T follicular helper cell (primary cell): ENCODE measurements at places on chromosomes 16 and 17.

DNA sequence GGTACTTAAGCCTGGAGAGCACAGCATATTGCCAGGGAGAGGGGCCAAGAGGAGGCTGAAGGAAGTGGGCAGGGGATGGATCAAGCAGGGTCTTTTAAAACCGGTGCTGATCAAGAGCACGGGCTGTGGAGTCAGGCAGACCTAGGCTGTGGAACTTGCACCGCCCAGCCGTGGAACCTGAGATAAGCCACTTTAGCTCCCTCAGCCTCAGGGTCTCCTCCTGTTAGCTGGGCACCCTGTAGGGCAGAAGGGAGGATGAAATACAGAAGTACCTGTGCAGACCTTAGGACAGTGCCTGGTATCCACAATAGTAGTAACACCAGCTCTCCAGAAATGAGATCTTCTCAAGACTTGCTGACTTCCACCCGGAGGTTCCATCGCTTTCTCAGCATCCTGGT is 9.3 kb downstream of the ODAD4 start:
- no peak for DNase-seq

- no peak for DNase-seq
Observed at GRCh38 chr16:77885571-77886295, 97.4 kb downstream of the VAT1L start.

GRCh38 chr16:19854543-19854876 is 30.1 kb downstream of the GPRC5B start:
- DNase-seq: no peak

DNA sequence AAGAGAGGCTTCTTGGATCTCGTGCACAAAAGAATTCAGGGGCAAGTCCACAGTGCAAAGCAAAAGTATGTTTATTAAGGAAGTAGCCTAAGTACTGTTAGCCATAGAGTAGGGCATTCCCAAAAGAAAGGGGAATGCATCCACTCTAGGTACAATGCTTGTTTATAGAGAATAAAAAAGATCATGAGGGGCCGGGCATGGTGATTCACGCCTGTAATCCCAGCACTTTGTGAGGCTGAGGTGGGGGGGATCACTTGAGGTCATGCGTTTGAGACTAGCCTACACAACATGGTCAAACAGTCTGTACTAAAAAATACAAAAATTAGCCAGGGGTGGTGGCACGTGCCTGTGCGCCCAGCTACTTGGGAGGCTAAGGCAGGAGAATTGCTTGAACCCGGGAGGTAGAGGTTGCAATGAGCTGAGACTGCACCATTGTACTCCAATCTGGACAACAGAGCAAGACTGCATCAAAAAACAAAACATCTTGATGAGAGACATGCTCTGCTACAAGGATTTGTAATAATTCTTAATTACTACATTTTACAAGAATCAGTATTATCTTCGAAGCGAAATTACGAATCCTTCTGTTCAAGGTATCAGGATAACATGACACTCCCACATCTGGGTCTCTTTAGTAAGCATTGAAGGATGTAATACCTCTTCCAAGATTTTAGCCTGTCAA is 191.6 kb downstream of the CPPED1 start:
- no peak for DNase-seq

- no peak for DNase-seq
Observed at GRCh38 chr16:1036726-1037393, 35.7 kb upstream of the SSTR5 start.

DNA sequence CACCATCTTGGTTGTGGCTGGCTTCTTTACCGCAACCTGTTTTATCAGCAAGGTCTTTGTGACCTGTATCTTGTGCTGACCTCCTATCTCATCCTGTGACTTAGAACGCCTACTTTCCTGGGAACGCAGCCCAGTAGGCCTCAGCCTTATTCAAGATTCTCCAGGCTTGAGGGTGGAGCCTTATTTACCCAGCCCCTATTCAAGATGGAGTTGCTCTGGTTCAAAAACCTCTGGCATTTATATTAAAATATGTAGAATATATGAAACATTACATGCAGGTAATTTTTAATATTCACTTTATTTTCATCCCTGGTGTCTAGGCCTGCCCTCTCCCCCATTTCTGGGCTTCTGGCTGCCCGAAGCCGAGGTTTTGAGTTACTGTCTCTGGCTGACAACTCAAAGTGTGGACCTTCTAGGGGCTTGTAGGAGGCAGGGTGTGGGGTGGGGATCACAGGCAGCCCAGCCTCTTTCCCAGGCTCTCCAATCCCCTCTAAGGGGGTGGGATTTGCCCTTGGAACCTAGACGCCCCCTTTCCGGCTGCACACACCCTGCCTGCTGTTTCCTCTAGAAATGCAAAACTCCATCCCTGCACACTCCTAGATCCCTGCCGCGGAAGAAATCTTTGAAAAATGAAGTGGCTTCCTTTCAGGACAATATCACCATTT is 152.0 kb downstream of the KCNJ12 start:
- DNase-seq: no peak

DNA sequence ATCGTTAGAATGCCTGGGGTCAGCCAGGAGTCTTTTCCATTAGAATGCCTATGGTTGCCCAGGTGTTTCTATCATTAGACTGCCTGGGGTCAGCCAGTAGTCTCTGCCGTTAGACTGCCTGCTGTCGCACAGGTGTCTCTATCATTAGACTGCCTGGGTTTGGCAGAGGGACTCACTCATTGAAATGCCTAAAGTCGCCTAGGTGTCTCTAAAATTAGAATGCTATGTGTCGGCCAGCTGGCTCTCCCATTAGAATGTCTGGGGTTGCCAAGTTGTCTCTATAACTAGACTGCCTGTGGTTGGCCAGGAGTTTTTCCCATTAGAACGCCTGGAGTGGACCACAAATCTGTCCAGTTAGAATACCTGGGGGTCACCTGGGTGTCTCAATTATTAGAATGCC is 2266.5 kb downstream of the TP53TG3F start:
- DNase-seq: no peak

- DNase-seq: no peak
Observed at GRCh38 chr17:8138374-8138671, 13.9 kb downstream of the PER1 start.

GRCh38 chr16:62060089-62060488 is 23.9 kb upstream of the CDH8 start:
- no peak for DNase-seq

- no peak for DNase-seq
Observed at GRCh38 chr17:77285594-77286390, 145.0 kb downstream of the SEC14L1 start.

- DNase-seq: no peak
Observed at GRCh38 chr17:32116937-32117336, 25.4 kb upstream of the RHOT1 start.

GRCh38 chr16:57069053-57069452 is 23.3 kb upstream of the CPNE2 start:
- no peak for DNase-seq

- DNase-seq: no peak
Observed at GRCh38 chr16:24085666-24086065, 170.5 kb upstream of the CACNG3 start.

DNA sequence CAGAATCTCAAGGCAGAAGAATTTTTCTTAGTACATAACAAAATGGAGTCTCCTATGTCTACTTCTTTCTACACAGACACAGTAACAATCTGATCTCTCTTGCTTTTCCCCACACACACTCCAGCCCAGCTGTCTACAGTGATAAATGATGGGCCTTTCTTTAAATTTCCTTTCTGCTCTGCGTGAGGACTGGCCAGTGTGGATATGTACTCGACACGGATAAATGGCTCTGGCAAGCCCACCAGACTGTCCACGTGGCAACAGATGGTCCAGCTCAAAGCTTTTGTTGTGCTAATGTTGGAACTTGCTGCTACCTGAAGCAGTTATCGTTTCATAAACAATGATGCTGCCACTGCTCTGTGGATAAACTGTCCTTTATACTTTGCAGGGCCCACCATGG is 410.7 kb downstream of the TMEM114 start:
- no peak for DNase-seq

GRCh38 chr17:66946251-66946650 is 18.3 kb upstream of the CACNG4 start:
- no peak for DNase-seq
